ENCODE measurements at places on chromosomes 1 and 21.

DNA sequence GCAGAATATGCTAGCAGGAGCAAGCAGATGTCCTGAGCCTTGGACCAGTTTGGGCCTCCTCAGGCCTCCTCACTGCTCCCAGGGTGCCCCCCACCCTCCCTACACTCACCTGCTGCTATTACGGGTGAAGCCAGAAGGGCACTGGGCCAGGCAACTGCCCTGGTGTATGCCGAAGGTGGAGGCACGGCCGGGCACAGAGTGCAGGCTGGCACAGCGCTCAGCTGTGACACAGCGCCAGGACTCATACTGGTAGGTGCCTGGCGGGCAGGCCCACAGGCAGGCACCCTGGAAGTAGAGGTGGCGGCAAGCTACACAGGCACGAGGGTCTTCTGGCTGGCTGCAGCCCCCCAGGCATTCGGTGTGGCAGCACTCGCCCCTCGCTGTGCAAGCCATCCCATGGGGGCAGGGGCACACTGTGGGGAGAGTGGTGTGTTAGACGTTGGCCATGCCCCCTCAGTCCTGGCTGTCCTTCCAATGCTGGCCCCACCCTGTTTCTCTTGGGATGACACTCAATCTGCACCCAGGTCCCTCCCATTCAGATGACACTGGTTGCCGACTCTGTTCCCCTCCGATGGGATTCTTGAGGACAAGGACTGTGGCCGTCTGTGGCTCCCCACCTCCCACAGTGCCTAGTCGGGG, 7.0 kb downstream of the INSRR start:
- no peak for DNase-seq

GRCh38 chr1:229570891-229571516, 12.5 kb upstream of the ABCB10 start:
- DNase-seq = no peak

DNA sequence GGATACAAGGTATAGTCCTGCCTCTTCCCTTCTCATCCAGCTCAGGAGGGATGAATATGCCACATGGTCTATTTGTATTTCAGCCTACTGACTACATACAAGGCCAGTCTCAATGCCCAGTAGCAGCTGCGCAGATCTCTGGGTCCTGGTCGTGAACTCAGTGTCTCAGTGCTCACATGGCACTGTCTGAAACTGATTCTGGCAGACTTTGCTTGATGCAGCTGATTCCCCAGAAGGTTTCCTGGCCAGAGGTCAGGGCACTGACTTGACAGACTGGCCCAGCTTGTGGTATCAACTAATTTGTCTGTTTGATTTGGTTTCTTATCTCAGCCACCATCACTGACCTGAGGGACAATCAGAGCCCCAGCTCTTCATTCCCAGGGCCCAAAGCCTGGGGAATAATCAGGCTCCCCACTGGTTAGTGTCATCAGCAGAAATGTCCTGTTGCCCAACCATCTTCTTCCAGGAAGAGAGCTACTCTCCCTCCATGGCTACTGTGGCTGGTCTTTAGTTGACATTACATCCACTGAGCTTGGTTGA, 7.5 kb upstream of the SPRR4 start:
- DNase-seq = no peak

DNA sequence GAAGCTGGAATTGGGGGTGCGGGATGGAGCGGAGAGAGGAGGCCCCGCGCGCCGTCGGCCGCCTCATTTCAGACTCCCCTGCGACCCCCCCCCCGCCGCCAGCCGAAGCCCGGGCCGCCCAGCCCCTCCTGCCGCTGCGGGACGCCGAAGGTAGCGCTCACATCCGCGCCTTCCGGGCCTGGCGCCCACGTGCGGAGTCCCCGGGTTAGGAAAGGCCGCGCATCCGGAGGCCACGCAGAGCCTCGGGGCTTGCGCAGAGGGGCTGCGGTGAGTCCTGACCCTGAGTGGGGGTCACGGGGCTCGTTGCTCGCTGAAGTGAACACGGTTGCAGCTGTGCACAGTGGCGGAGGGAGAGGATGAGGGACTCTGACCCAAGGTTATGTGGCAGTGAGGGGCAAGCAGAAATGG, 552 bp upstream of the ZNF496 start:
- no peak for DNase-seq

DNA sequence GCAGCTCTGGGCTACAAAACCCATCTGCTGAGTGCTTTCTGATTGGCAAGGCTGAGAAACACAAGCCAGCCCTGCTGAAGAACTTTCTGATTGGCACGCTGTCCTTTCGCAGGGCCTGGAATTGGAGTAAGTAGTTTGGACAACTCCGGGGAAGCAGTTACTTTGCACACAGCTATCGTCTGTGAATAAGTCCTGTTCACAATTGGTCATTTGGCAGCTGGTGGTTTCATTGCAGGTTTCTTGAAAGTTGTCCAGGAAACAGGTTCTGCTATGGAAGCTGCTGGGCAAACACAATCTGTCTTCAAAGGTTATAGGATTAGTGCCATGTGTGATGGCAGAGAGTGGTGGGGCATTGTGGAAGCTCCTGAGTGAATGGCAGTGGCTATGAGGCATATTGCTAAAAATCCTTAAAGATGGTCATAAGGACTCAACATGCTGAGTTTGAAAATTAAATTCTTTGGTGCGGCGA, at the start of gene KRTAP27-1:
KRTAP27-1 (minus strand) TSS at position 419 of the 469 bp plus-strand sequence; CDS start at position 393, 26 bp downstream.
- DNase-seq = no peak

DNA sequence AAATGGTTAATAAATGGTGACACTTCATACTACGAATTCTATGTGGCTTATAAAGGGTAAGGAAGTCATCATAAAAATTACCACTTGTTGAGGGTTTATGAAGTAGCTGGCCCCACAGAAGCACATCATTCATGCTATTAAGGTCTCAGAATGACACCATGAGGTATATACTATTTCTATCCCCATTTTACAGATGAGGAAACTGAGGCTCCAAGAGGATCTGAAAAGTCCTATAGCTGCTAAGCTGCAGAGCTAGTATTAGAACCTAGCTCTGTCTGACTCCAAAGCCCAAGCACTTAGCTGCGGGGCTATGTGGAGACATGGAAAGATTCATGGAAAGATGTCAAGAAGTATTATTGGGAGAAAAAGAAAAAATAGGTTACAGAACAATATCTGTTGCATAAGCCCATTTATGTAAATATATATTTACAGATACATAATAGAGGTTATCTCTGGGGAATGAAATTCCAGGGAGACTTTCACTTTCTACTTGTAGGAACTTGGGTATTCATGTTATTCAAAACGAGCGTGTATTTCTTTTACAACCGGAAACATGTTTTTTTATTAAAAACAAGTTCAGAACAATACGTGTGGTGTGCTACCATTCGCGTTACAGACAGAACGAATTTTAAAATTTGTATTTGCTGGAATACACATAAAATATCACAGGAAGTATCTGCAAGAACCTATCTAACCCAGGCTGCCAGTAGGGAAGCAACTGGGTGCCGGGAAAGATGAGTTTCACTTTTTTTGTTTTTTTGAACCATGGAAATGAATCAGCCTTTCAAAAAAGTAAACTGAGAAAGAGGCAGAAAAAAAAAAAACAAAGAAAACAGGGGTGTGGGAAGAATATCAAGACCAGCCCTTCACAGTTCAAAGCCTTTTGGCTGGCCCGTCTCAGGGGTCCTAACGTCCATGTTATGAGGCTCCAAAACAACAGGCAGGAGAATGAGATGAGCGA, 13.4 kb downstream of the SPOCD1 start:
- DNase-seq = no peak

- no peak for DNase-seq
Observed at GRCh38 chr1:76503100-76503499, 364.2 kb upstream of the ST6GALNAC5 start.

- no peak for DNase-seq
Observed at GRCh38 chr21:37071561-37072273, 1.2 kb downstream of the PIGP start.
